ENCODE measurements at places on chromosomes 1 and 21.
A peak's percentile ranks its signal among the peaks of the same experiment; 100 is the strongest.

- no peak for DNase-seq
These were observed 54.4 kb downstream of the NIBAN1 start for GRCh38 chr1:184919892-184920291.

GRCh38 chr1:10209590-10209904 lies 823 bp upstream of the KIF1B start:
- DNase-seq = no peak

- DNase-seq = peak; percentile 55
These were observed 380.4 kb downstream of the NPHP4 start for GRCh38 chr1:5611851-5612250.

DNA sequence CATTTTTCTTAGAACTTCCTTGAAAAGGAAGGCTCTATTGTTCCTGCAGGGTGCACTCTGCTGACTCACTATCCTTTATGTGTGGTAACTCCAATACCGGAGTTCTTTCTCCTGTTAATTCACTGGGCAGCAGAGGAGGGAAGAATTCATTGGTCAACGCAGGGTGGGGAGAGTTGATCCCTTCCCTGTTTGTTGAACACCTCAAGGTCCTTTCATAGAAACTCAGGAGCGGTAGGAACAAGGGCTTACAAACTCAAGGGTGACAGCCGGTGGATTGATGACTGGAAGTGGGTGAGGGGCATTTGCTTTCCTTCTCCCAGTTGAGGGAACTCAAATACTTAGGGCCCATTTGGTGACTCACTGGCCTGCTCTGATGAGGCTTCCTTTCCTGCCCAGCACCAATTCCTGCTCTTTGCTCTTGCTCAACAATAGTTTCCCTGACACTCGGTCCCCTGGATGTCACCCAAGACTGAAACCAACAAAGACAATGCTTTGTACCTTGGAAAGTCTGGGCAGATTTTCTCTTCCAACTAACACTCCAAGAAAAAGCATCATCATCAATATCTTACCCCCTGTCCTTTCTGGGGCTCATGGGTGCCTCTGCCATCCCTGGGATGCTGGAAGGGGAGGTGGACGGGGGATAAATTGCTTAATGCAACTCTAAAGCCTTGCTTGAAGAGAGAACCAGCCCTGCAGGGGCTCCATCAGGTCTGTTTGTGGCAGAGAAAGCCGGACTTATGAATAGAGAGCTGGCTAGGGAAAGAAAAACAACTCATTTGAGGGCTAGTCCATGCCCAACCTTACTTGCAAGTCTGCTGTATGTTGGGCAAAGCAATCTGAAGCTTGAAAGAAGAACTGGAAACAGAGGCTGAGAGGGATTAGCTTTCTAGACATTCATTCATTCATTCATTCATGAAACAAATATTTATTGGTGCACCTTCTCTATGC lies 9.3 kb downstream of the SLC26A9 start:
- DNase-seq = peak; percentile 56

DNA sequence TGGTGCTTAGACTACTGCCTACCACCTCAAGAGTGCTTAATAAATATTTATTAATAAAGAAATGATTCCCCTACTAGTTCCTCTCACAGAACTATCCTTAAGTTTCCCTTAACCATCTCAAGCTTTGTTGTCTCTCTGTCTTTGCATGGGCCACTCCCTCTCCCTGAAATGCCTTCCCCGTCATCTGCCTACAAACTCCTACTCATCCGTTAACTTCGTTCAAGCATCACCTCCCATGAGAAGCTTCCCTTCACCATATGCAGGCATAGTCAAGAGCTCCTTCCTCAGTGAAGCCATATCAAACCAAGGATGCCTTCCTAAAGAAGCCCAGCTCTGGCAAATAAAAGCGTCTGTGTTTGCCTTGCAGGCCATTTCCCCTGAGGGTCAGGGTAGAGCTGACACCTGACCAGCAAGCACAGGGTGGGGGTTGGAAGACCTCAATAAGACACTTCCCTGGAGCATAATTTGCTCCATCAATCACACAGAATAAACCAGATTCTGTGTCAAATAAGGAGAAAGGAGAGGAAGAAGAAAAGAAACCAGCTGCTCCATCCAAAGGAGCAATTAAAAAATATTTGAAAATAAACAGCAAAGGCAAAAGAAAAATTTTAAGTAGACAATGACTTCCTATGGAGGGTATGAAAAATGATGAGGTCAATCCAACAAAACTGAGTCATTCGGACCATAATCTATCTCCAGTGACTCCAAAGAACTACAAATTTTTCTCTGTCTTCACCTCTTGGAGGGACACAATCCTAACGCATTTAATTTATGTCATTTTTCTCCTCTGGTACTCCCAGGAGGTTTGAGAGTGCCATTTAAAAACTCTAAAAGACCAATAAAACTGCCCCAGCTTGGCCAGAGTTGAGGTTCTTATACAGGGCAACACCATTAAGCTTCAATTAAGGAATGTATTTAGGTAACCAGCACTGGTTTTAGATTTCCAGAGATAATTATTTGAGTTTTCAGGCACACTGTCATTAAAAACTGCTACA lies 303.6 kb downstream of the KCNH1 start:
- no peak for DNase-seq

GRCh38 chr1:233473549-233474204 lies 140.2 kb upstream of the KCNK1 start:
- no peak for DNase-seq

GRCh38 chr1:119766374-119766794 lies 2.3 kb downstream of the HMGCS2 start:
- no peak for DNase-seq

All from posterior vena cava (tissue), 2 donors.